Myometrial cell (primary cell): ENCODE measurements at places on chromosomes 5 and 9. TPM values are rescaled to one million over a fixed set of nuclear protein-coding genes. Genes with fewer than 3 reads are reported as not detected.

Gene TLX3
- total RNA-seq = not detected in 2 replicates

Gene KCNN2
- total RNA-seq = 3.2 TPM in 2 replicates

Gene ZNF454
- total RNA-seq = 0.53 and 8.1 TPM in 2 replicates

Gene POU5F2
- total RNA-seq = under 0.01 TPM in 1 of 2 replicates, not detected in the other

Gene NCS1
- total RNA-seq = 49.6 and 50.2 TPM in 2 replicates

Gene ZBTB26
- 1.2 and 2.1 TPM in 2 replicates for total RNA-seq

Gene RUSC2
- total RNA-seq = 23.6 and 26.2 TPM in 2 replicates

Gene IL5
- not detected in 2 replicates for total RNA-seq

Gene EGFL7
- 18.7 and 19.3 TPM in 2 replicates for total RNA-seq

Gene CCL27
- total RNA-seq = 0.58 TPM in 1 of 2 replicates, not detected in the other

Gene CNTFR
- 0.86 TPM in 1 of 2 replicates, not detected in the other for total RNA-seq

Gene IRGM
- total RNA-seq = not detected in 2 replicates

Gene FBP2
- 0.29 TPM in 1 of 2 replicates, not detected in the other for total RNA-seq

Gene GRXCR2
- not detected in 2 replicates for total RNA-seq

Gene CDC23
- 14.7 and 22.5 TPM in 2 replicates for total RNA-seq

Gene FSTL4
- total RNA-seq = not detected in 2 replicates

Gene MEGF10
- not detected in 2 replicates for total RNA-seq

Gene TOR2A
- total RNA-seq = 16.0 and 23.4 TPM in 2 replicates

Gene IFNA21
- total RNA-seq = not detected in 2 replicates

Gene PCDHGB3
- total RNA-seq = 0.58 and 0.71 TPM in 2 replicates

Gene RNF130
- 19.6 and 26.4 TPM in 2 replicates for total RNA-seq

Gene PIP5KL1
- total RNA-seq = 0.71 and 1.2 TPM in 2 replicates

Gene PIK3R1
- total RNA-seq = 8.1 and 12.6 TPM in 2 replicates

Gene PRSS3
- 50.3 and 60.5 TPM in 2 replicates for total RNA-seq

Gene SLC36A2
- total RNA-seq = not detected in 2 replicates

Gene GDNF
- total RNA-seq = not detected in 2 replicates

Gene CDH10
- under 0.01 and 0.35 TPM in 2 replicates for total RNA-seq

Gene HRCT1
- total RNA-seq = 0.18 and 0.86 TPM in 2 replicates

Gene IFNB1
- not detected in 2 replicates for total RNA-seq

Gene STK32A
- under 0.01 TPM in 2 replicates for total RNA-seq

Gene TMEM174
- not detected in 2 replicates for total RNA-seq

Gene NLN
- 38.9 and 45.0 TPM in 2 replicates for total RNA-seq

Gene ADAMTSL2
- not detected in 2 replicates for total RNA-seq

Gene SLC36A3
- total RNA-seq = not detected in 2 replicates

Gene GABRA6
- not detected in 2 replicates for total RNA-seq

Gene PCDHAC1
- total RNA-seq = not detected in 2 replicates

Gene NKD2
- total RNA-seq = not detected in 2 replicates

Gene SELENOP
- 62.8 and 69.8 TPM in 2 replicates for total RNA-seq

Gene FCN2
- total RNA-seq = not detected in 2 replicates
